Breast epithelium (tissue), 4 donors: ENCODE measurements at places on chromosomes 7 and 10. TPM values are rescaled to one million over a fixed set of nuclear protein-coding genes. Genes with fewer than 3 reads are reported as not detected.

Gene TRIM74
- total RNA-seq = 0.88 TPM

Gene OTUD1
- 8.8 TPM for total RNA-seq

Gene SORCS1
- total RNA-seq = 0.73 TPM

Gene HYAL4
- 0.15 TPM for total RNA-seq

Gene VPS26A
- total RNA-seq = 56.0 TPM

Gene GRID2IP
- not detected for total RNA-seq

Gene FGFBP3
- total RNA-seq = 0.66 TPM

Gene ENTPD1
- total RNA-seq = 18.4 TPM

Gene ASIC3
- 2.3 TPM for total RNA-seq

Gene GTF2IRD1
- total RNA-seq = 11.0 TPM
